ENCODE measurements at places on chromosomes 6 and 20.

DNA sequence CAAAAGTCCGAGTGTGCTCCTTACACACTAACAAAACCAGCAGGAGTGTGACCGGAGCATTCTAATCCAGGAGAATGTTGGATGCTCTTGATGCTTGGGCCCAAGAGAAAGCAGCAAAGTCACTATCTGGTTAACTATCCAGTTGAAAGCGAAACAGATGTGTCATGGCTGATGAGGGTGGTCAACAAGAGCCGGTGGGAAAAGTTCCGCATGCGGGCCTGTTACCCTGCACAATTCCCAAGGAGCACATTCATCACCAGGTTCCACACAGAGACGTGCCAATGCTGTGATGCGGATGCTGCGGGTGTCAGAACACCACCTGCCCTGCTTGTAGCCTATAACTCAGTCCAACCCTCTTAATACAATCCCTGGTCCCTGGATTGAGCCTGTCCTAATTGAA is 38.7 kb downstream of the IL20RA start:
- no peak for DNase-seq

- DNase-seq = no peak
Measured at GRCh38 chr6:17458966-17459365, 65.6 kb downstream of the CAP2 start.

GRCh38 chr6:14804785-14805210 is 441.1 kb upstream of the JARID2 start:
- DNase-seq = no peak

DNA sequence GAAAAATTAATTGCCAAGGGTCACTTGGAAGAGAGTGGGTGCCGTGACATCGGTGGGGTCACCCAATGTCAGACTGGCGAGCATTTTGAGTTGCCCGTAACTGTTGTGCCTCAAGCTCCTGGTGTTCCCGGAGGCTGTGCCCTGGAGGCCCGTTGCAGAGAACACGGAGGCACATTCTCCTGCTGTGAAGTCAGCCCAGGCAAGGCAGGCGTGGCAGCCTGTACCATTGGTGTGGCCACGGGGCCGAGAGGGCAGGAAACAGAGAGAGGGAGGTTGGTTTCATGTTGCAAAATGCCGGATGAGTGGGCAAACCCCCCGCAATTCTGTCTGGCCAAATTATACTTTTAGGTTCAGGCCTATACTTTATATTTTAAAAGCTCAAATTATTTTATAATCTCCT is 81.2 kb downstream of the THBS2 start:
- DNase-seq = no peak

All from esophagus squamous epithelium (tissue), 5 donors.